Lung (tissue), 17 donors: ENCODE measurements at places on chromosomes 2 and 18. TPM values are rescaled to one million over a fixed set of nuclear protein-coding genes. Genes with fewer than 3 reads are reported as not detected.

- no peaks in the 10 kb centered on the region for H3K36me3 ChIP-seq
- H3K4me1 ChIP-seq: peaks cover 2% of the 10 kb centered on the region
- no peak overlapping the region for H3K27ac ChIP-seq
- H3K4me3 ChIP-seq: no peak overlapping the region
- H3K27me3 ChIP-seq: no peaks in the 10 kb centered on the region
Measured at GRCh38 chr2:66301022-66301766, 133.7 kb upstream of the MEIS1 start.

IL1RL2 gene
- total RNA-seq: 0.63 TPM

DNA sequence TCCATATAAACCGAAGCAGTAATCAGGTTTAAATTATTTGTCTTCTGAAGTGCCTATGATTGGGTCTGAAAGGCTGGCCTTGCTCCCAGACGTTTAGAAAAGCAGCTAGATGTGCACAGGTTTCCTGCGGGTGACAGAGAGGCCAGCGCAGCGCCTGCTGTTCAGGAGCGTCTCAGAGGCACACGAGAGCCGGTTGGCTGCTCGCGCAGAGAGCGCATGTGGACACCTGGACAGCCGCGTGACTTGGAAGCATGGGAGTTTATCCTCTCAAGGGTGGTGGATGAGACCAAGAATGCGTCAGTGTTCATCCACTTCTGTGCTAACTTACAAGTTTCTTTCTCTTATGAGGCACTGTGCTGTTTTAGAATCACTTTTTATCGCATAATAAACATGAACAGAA, 303.7 kb downstream of the PTGR3 start:
- H3K36me3 ChIP-seq: peaks cover 3% of the 10 kb centered on the region
- H3K27me3 ChIP-seq: no peaks in the 10 kb centered on the region

DNA sequence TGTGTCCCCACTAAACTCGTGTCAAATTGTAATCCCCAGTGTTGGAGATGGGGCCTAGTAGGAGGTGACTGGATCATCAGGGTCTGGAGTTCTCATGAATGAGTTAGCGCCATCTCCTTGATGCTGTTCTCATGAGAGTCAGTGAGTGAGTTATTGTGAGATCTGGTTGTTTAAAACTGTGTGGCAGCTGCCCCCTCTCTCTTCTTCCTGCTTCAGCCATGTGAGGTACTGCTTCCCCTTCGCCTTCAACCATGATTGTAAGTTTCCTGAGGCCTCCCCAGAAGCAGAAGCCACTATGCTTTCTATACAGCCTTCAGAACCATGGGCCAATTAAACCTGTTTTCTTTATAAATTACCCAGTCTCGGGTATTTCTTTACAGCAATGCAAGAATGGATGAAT, 50.4 kb downstream of the AP1S3 start:
- no peaks in the 10 kb centered on the region for H3K27me3 ChIP-seq
- no peak for DNase-seq
- no peaks in the 10 kb centered on the region for H3K4me1 ChIP-seq
- H3K27ac ChIP-seq: no peak overlapping the region
- H3K4me3 ChIP-seq: no peak overlapping the region
- no peaks in the 10 kb centered on the region for H3K36me3 ChIP-seq

SLC19A3 gene
- total RNA-seq: 56.5 TPM
